ENCODE measurements at places on chromosomes 12 and 14.

DNA sequence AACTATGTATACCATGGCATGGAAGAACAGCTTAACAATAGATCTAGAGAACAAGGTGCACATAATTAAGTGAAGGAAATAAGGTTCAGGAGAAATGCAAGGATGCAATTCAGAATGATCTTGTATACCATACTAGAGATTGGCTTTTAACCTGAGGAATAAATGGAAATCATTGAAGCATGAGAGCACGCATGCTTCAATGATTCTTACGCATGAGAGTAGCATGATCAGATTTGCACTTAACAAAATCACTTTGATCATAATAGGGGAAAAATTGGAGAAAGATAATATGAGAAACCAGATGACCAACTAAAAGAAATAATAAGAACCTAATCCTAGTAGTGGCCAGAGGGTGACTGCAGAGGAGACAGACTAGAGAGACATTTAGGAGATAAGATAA lies 133.3 kb upstream of the FSCB start:
- no peak for DNase-seq

GRCh38 chr14:31787377-31787776 lies 226.2 kb downstream of the NUBPL start:
- no peak for DNase-seq

GRCh38 chr12:120397824-120398540 lies 29.0 kb upstream of the MSI1 start:
- no peak for DNase-seq

DNA sequence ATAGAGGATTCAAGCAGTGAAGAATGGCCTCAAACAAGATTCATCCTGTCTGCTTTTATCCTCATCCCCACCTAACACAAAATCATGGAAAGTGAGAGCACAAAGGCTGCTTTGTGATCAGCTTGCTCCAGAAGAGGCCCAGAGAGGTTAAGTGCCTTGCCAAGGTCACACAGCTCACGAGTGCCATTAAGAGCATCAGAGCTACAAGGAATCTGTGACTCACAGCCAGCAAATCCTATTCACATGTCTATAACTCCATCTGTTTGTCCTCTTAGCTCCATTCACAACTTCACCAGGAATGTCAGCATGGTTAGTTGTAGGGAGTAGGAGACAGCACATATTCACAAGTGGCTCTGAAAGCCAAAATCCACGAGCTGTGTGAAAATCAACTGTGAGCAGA lies 79.8 kb downstream of the TTC9 start:
- no peak for DNase-seq

- DNase-seq: no peak
These were observed 257.8 kb upstream of the CCDC196 start for GRCh38 chr14:66228267-66228970.

DNA sequence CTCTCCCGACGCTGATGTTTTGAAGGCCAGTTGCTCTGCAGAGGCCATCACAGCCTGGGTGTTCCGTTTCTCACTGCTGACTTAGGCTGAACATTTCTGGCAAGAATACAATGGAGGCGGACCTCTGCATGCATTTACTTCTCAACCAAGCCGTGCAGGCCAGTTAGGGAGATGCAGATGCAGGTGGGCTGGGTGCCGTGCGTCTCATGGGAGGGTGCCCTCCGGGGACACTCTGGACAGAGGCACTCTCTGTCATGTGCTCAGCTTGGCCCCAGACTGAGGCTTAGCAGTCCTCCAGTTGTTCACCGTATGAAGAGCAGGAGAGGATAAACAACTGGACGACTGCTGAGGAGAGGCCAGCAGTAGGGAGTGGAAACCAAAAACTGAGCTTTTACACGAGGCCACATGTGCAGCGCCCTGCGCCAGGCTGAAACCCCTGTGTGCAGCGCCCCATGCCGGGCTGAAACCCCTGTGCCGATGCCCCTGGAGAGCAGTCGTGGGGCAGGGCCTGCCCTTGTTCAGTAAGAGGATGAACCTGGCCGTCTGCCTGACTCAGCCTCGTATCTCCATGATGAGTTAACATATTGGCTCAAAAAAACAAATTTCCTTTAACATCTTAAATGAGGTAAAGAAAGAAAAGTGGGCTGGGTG lies 32.3 kb downstream of the DDX51 start:
- DNase-seq: no peak

GRCh38 chr12:4041187-4041885 lies 168.1 kb upstream of the PARP11 start:
- no peak for DNase-seq

DNA sequence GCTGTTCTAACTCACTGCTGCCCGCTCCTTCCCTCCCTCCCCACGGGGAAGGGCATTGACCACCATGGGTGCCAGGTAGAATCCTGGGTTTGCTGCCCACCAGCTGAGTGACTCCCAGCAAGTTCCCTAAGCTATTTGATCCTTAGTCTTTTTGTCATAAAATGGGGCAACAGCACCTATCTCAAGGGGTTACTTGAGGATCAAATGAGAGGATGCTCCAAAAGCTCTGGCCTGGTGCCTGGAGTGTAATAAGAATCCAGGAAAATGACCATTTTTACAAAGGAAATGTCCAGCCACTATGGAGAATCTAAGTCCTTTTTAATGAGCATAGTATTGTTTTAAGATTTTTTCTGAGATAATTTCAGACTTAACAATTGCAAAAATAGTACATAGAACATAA lies 61.4 kb upstream of the CMKLR1 start:
- no peak for DNase-seq

Data from stimulated activated CD8-positive, alpha-beta memory T cell treated with anti-CD3 and anti-CD28 coated beads, Interleukin-7, amount 100 ng/mL, for 48 hours (primary cell).